ENCODE measurements at places on chromosomes 2 and 18. TPM values are rescaled to one million over a fixed set of nuclear protein-coding genes. Genes with fewer than 3 reads are reported as not detected.

GRCh38 chr18:9946831-9947230 is 33.0 kb downstream of the VAPA start:
- DNase-seq, result no peak

GRCh38 chr2:196827356-196827755 is 18.2 kb upstream of the C2orf66 start:
- no peak for DNase-seq

DNA sequence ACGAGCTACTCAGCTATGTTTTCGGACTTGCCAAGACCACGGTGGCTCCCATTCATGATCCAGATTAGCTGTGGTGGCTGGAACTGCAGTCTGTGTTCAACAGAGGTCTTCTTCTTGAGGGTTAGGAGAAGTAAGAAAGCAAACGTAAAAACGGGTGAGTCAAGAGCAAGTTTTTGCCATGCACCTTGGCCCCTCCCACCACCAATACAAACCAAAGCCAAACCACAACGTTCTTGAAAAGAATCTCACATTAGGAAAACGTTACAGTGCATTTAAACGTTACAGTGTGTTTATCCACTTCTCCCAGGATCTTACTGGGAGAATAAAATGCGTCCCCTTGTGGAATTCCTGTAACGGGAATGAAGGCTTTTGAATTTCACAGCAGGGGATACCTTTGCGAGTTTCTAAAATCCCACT is 725 bp downstream of the FBXO48 start:
- DNase-seq, result peak; percentile 44

DNA sequence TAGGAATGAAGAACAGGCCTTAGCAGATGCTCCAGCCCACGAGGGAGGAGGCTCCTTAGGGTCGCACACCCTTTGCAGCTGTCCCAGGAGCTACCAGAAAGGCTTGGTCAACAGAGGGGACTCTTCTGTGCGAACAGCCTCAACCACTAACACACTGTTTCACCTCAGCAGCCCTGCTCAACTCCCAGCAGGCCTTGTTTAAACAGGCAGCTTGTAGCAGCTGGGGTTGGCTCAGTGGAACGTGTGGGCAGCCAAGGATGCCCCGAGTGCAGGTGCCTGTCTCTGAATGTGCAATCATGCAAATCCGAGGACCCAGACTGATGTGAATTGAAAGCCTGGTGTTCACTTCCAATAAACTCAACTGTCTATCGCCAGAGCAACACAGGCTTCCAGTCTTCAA is 88.7 kb upstream of the CXCR4 start:
- no peak for DNase-seq

DNA sequence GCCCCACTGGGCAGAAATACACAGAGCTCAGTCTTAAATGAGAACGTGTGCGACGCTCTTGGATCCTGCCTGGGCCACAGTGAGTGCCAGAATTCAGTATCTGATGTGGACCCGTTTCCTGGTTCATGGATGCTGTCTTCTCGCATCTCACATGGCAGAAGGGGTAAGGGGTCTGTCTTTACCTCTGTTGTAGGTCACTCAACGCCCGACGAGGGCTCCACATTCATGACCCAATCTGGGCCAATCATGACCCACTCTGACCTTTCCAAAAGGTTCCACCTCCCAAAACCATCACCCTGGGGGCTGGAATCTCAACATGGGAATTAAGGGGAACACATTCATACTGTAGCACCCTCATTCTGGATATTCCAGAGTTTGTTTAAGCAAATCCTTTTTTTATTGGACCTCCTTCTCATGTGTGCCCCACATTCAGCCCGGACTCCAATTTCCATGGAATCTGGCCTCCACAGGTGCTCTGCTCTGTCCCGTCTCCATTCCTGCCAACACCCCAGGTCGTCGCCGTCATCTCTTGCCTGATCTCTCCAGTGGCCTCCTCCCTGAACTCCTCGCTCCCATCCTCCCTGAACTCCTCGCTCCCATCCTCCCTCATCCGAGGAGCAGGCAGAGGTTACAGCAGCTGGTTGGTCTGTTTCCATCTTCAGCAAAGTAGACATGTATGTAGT is 78.9 kb upstream of the OTOS start:
- DNase-seq, result no peak

- peak; percentile 91 for DNase-seq
Observed at GRCh38 chr2:55923091-55923981, at the start of gene EFEMP1. TSS of gene EFEMP1 (minus strand) at chr2:55923782. CDS start at chr2:55922440, 1,342 bp downstream.

DNA sequence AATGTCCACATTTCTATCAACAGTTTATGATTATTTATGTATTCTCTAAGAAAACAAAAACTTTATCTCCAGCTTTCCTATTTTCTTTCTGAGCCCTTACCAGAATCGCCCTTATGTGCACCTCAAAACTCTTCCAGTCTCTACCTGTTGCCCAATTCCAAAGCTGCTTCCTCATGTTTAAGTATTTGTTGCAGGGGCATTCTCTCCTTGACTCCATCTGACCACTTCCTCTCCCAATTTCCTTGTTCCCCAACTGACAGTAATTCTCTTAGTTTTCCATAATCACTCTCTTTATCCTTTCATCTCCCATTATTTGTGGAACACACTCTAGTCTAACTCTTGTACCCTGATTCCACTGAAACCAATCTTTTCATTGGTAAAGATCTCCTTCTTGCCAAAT is 105.4 kb upstream of the RBBP8 start:
- no peak for DNase-seq

GRCh38 chr2:43465234-43465633 is 130.6 kb downstream of the THADA start:
- no peak for DNase-seq

DNA sequence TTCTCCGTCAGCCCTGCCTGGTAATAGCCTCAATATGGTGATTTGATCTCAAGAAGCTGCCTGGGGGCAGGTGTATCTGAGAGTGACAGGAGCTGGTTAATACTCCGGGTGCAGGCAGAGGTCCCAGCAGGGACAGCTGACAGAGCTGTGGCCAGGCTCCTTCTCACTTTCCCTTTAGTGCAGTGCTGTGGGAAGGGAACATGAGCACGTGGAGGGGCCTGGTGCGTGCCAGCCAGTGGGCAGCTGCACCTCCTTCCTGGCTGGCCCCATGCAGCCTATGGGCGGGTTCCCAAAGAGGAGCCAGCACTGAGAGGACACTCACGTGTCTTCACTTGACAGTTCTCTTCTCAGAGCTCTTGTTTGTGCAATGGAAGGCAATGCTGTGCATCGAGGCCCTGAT is 9.1 kb downstream of the CNNM4 start:
- no peak for DNase-seq

DNA sequence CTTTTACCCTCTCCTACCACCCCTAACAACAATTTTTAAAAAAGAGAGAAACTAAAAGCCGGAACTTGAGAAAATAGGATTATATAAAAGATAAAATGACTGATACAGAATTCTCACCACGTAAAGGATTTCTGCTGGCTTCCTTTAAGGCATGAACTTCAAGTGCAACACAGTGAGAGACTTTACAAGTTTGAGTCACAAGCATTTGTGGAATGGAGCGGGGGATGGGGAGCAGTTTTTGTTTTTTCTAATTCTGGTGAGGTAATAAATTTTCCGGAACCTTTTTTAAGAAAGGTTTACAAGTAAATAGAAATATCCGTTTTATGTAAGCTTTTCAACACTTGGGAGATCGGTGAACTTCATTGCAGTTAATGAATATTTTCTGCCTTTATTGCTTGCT is 1.8 kb upstream of the CDH2 start:
- DNase-seq, result no peak

GRCh38 chr18:45631077-45631476 is 15.8 kb downstream of the SLC14A2 start:
- no peak for DNase-seq

GRCh38 chr2:222865301-222865700 is 4.5 kb downstream of the ACSL3 start:
- DNase-seq, result no peak

DNA sequence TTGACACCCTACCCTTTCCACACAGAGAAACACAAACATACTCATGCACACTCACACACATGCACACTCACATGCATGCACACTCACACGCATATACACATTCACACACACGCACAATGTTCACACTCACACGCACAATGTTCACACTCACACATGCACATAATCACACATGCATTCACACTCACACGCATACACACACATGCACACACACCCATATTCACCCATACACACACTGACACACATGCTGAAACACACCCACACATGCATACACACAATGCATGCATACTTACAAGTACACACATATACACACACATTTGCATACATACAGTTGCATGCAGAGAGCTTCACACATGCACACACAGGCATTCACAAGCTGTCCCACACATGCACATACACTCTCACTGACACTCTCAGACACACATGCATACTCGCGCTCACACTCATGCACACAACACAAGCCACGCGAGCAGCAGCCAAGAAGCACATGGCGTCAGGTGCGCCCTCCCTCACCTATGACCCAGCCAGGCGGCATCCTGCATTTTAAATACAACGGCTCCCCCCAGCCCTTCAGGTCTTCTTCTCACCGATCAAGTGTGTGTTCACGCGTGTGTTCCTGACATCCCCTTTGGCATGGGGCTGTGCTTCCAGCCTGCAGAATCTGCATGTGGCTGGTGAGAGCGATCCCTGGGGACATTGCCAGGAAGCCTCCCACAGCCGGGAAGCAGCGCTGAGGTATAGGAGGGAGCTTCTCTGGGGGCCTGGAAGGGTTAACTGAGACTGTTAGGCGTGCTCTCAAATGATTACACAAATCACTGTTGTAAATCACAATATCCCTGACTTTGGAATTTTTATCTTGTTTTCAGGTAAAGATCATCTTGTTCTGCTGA is 195.1 kb downstream of the RTP5 start:
- DNase-seq, result no peak

DNA sequence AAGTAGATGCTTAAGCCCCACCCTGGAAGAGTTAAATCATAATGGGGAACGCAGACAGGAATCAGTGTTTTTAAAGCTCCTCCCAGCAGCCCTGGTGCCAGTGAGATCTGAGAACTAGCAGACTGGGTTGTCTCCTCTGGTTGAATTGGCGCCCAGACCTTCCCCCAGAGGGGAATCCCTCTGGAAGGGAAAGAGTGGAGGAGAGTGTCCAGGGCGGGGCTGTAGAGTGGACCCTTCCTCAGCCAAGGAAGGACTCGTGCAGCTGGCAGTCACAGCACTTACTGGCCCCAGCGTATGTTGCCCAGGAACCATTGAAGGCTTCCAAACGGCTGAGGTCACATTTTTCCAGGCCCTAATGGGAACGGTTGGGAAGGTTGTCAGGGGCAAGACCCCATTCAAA is 62.5 kb downstream of the TGOLN2 start:
- peak; percentile 18 for DNase-seq

- no peak for DNase-seq
Observed at GRCh38 chr18:45270289-45270771, 344.9 kb upstream of the SLC14A2 start.

DNA sequence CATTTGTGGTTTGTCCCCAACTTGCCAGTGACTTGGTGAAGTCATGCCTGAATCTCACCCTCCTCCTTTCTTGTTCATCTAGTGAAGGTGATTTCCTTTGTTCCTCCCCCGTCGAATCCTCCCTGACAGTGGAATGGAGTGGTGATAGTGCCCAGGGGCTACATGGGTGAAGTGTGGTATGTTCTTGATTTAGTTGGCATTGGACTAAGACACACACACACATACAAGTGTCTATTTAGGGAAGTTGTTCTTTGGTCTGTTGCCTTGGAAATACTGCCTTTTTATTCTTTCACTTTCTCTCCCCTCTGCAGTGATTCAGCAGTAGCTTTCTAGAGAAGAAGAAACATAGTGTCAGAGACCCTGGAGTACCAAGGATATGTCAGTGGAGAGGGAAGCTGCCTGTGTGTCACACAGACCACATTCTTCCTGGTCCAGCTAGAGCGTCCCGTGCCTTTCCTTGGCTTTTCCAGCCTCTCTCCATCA is 10.9 kb downstream of the INPP4A start:
- DNase-seq, result no peak

- no peak for DNase-seq
Observed at GRCh38 chr2:119289642-119290041, 66.0 kb downstream of the STEAP3 start.

- no peak for DNase-seq
Observed at GRCh38 chr2:70928366-70928765, 7.3 kb upstream of the ATP6V1B1 start.

DNA sequence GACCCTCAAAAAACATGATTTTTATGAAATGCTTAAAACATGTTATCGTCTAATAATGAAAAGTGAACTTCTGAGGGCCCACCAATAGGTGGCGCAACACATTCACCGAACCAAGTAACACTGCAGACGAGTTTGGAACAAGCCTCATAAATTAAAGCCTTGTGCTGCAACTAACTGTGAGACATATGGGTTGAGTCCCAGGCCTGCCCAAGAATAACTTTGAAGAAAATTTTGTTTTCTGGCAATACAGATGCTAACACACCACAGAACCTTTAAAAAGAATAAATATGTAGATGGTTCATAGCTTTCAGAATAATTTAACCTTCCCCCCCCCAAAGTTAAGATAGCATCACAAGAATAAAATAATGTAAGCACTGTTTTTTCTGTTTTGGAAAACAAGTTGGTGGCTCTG is 285.9 kb downstream of the RNF144A start:
- peak; percentile 51 for DNase-seq

GRCh38 chr2:231278868-231279267 is 80.4 kb downstream of the ARMC9 start:
- no peak for DNase-seq

GRCh38 chr18:75008186-75008585 is 200.8 kb downstream of the PTGR3 start:
- no peak for DNase-seq

- no peak for DNase-seq
Observed at GRCh38 chr2:158688721-158689120, 106.4 kb upstream of the DAPL1 start.

DARS1 gene
- 51.3 TPM for total RNA-seq

PROM2 gene
- 0.13 TPM for total RNA-seq

MRPL53 gene
- 27.3 TPM for total RNA-seq

CPO gene
- not detected for total RNA-seq

CCDC148 gene
- 0.13 TPM for total RNA-seq

SP140L gene
- total RNA-seq, result 5.3 TPM

PPM1B gene
- total RNA-seq, result 16.2 TPM

GNAL gene
- total RNA-seq, result 0.51 TPM

STPG4 gene
- under 0.01 TPM for total RNA-seq

GPR155 gene
- 1.4 TPM for total RNA-seq

PLCL1 gene
- total RNA-seq, result 0.76 TPM

CHST9 gene
- not detected for total RNA-seq

Data from dermis microvascular lymphatic vessel endothelial cell (primary cell).